Fibroblast of the aortic adventitia (primary cell): ENCODE measurements at places on chromosomes 7 and 10.

DNA sequence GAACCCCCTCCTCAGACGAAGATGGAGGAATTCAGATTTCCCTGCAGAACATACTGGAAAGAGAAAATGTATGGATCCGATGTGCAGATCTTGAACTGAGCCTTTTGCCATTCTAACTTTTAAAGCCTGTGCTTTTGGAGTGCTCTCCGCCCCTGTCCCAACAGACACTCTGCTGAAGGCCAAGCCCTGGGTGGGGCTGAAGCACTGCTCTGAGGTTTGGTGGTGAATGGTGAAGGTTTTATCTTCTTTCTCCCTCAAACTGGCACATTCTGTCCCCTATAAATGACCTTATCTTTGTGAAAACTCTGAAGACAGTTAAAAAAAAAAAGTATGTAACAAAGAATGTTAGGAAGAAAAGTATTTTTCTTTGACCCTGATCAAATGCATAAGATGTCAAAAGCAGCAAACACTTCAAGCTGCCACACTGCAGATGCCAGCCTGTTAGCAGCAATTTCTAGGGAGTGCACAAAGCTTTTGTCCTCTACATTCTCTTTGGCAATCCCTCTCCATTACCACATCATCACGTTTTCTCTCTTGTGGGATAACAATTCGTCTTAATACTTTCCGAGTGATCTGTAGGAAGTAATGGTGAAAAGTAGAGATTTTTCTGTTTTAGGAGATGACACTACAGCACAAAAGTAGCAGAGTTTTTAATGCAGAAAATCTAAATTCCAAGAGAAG lies 137.3 kb upstream of the CCDC6 start:
- no peak for DNase-seq

- DNase-seq = peak; percentile 63
These were observed 15.1 kb upstream of the SH3PXD2A start for GRCh38 chr10:103870516-103870915.

GRCh38 chr7:19009241-19009935 lies 108.0 kb downstream of the TWIST1 start:
- peak; percentile 61 for DNase-seq

DNA sequence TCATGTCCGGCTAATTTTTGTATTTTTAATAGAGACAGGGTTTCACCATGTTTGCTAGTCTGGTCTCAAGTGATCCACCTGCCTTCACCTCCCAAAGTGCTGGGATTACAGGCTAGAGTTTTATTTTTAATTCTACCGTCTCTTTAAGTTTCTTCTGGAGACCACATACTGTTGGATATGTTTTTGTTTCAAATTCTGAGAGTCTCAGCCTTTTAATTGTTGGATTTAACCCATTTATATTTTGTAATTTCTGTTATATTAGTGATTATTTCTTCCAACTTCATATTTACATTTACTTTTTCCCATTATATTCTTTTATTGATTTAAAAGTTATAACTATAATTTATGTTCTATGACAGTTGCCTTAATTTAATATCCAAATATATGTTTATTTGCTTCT lies 139.4 kb downstream of the BMS1 start:
- no peak for DNase-seq

DNA sequence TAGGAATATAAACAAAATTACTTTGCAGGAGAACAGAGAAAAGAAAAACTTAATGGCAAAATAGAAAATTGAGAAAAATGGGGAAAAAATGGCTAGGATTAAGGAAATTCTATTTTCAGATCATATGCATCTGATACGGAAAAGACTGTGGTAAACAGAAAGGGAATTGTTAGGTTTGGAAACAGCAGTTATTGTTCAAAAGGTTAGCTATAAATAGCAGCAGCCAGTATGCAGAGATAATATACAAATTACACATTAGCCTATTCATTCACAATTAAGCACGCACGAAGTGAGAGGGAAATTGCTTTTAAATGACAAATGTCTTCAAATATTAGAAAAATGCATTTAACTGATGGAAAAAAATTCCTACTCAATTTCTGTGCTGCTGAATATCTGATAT lies 224.1 kb upstream of the FAM3C start:
- no peak for DNase-seq

GRCh38 chr7:216360-217300 lies 24.3 kb downstream of the FAM20C start:
- DNase-seq = peak; percentile 40

DNA sequence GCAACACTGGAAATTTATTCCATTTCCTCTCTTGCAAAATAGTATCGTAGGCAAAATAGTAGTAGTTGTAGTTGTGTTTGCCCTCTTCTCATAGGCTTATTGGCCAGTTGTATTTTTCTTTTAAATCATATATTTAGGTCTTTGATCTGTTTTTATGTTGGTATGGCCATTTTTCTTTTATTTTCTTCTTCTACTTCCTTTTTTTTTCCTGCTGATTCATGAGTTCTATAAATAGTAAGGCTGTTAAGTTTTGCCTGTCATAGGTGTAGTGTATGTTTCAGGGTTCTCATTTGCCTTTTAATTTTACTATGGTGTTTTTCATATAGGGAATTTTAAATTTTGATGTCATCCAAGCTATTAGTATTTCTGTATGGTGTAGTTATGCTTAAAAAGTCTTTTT lies 25.4 kb upstream of the MRC1 start:
- DNase-seq = no peak

GRCh38 chr10:68516766-68517165 lies 10.6 kb downstream of the SLC25A16 start:
- DNase-seq = peak; percentile 87

DNA sequence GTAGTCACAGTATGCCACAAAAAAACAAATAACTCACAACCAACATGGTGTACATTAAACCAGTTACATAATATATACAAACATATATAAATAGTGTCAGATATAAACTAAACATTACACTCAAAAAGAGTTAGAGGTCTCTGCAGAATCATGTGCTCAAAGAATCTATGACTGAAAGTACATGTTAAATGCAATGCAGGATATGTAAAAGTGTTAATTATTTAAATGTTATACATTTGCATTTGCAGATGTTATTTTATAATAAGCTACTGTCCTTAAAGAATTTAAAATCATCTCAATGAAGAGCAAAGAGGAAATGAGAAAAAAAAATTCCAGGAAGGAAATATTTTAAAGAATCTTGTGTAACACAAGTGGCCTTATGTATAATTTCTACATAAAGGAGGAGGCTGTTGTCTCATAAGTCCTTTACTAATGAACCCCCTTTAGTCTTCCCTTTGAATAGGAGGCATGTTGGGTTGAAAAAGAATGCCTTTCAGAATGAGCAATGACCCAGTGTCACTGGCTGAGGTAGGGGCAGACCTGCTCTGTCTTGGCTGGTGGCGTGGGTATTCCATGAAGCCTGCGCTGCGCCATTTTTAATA lies 148.9 kb downstream of the ITGA8 start:
- DNase-seq = no peak

DNA sequence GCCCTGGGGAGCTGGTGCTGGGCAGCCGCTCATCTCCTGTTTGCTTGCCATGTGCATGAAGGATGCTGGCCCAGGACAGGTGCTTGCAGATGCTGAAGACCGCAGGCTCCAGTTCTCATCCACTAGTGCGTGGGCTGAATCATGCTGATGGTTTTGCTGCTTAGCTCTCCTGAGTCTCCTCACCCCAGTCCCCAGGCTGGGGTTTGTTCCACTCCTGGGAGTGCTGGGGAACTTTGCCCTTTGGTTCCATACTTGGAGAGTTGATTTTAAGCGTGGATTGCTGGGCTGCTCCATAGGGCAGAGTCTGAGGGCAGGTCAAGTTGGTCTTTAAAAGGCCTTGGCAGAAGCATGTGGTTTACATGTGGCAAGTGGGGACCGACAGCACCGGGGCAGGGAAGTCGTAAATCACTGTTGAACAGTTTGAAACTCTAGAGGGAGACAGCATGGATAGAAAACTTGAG lies 9.1 kb downstream of the DYNC2I1 start:
- DNase-seq = no peak

GRCh38 chr7:159064121-159064815 lies 80.4 kb downstream of the VIPR2 start:
- no peak for DNase-seq

DNA sequence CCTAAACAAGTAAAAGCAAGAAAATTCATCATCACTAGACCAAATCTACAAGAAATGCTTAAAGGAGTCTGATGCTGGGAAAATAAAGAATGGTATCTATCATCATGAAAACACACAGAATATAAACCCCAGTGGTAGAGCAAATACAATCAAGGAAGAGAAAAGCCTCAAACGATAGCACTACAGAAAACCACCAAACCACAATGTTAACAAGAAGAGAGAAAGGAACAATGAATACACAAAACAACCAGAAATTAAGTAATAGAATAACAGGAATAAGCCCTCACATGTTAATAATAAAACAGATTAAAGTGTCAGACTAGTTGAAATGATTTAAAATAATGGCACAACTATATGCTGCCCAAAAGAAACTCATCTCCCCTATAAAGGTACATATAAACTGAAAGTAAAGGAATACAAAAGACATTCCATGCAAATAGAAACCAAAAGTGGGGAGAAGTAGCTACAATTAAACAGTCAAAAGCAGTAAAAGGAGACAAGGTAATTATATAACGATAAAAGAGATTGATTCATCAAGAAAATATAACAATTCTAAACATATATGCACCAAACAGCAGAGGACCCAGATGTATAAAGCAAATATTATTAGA lies 77.3 kb downstream of the JMJD1C start:
- DNase-seq = no peak
